ENCODE measurements at places on chromosomes 4 and X.

GRCh38 chr4:48162162-48162561 lies 28.1 kb upstream of the TXK start:
- no peak for DNase-seq

GRCh38 chrX:24168807-24169206 lies 19.3 kb downstream of the ZFX start:
- DNase-seq: no peak

GRCh38 chrX:85930099-85930498 lies 117.3 kb downstream of the CHM start:
- no peak for DNase-seq

- no peak for DNase-seq
These were observed 240.8 kb upstream of the ANXA3 start for GRCh38 chr4:78310740-78311115.

- DNase-seq: no peak
These were observed 28.0 kb downstream of the PRPS2 start for GRCh38 chrX:12819222-12819621.

- no peak for DNase-seq
These were observed 45.3 kb upstream of the DDX3X start for GRCh38 chrX:41288641-41289040.

GRCh38 chr4:148444296-148445070 lies 2.3 kb upstream of the NR3C2 start:
- peak; percentile 29 for DNase-seq

DNA sequence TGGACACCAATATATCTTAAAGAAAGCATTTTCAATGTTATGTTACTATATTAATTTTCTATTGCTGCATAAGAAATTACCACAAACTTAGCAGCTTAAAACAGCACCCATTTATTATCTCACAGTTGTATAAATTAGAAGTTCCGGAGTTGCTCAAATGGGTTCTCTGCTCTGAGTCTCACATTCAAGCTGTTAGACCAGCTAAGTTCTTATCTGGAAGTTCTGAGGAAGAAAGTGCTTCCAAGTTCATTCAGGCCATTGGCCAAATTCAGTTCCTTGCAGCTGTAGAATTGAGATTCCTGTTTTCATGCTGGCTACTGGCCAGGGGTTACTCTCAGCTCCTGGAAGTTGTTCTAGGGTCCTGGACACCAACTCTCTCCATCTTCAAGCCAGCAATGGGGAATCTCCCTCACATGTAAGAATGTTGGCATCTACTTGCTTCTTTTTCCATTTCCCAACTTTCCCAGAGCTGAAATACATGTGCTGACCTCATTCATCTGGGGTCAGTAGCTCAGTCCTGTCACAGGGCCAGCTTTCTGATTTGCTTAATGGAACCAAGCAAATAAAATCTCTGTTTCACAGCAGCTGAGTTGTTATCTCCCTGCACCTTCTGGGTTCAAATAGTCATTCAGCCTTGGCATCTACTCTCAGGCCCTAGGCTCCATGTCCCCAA lies 99.6 kb upstream of the INTU start:
- no peak for DNase-seq

- DNase-seq: no peak
These were observed 122.7 kb downstream of the CBLL2 start for GRCh38 chrX:22395372-22395771.

DNA sequence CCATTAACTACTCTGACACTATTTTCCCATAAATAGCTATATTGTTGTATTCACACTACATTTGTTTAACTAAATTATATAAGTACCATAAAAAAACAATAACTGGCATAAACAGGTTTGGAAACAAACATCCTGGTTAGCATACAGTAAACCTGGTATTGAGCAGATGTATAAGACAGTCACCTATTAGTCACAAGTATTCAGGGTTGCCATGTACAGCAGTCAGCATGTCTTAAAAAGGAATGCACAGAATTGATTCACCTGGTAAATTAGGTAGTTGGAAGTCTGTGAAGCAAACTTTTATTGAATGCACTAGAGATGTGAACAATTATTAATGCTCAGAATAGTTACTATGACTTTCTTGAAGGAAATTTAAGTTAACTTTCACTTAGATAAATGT lies 137.9 kb downstream of the FAM13A start:
- DNase-seq: no peak

- DNase-seq: no peak
These were observed 8.8 kb upstream of the ADH1C start for GRCh38 chr4:99361268-99361898.

- no peak for DNase-seq
These were observed 4.2 kb upstream of the TMSB4X start for GRCh38 chrX:12970691-12971202.

DNA sequence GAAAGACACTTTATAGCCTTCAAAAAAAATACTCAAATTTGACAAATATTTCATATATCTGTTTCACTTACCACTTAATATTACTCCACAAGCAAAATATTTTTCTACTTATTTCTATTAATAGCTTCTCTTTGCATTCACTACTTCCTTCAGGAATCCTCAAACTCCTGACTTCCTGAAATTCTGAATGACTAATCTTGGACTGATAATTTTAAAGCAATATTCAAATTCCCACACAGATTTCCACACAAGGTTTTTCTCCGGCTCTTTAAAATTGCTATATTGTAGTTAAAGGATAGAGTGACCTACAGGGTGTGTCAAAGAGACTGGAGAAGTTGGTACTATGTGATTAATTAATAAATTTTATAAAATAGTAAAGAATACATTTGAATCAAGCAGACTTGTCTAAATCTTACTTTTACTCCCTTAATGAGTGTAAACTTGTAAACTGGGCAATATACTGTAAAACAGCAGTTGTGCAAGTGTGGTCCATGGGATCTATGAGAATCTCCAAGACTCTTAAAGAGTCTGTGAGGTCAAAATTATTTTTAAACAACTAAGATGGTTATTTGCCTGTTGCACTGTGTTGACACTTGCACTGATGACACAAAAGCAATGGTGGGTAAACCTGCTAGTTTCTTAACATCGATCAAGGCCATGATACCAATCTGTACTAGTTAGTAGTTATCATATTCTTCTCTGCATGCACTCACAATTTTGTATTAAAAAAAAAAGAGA lies 44.5 kb downstream of the ANKRD17 start:
- no peak for DNase-seq

- no peak for DNase-seq
These were observed 23.5 kb downstream of the TIGD2 start for GRCh38 chr4:89134775-89135319.

DNA sequence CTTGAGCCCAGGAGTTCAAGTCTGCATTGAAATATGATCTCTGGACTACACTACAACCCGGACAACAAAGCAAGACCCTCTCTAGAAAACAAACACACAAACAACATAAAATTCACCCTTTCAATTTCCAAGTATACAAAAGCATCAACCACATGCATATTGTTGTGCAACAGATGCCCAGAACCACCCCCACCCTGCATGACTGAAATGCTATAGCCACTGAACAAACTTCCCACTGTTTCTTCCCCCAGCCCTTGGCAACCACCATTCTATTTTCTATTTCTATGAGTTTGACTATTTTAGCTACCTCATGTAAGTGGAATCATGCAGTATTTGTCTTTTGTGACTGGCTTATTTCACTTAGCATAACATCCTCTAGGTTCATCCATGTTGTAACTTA lies 14.2 kb upstream of the C4orf51 start:
- no peak for DNase-seq

DNA sequence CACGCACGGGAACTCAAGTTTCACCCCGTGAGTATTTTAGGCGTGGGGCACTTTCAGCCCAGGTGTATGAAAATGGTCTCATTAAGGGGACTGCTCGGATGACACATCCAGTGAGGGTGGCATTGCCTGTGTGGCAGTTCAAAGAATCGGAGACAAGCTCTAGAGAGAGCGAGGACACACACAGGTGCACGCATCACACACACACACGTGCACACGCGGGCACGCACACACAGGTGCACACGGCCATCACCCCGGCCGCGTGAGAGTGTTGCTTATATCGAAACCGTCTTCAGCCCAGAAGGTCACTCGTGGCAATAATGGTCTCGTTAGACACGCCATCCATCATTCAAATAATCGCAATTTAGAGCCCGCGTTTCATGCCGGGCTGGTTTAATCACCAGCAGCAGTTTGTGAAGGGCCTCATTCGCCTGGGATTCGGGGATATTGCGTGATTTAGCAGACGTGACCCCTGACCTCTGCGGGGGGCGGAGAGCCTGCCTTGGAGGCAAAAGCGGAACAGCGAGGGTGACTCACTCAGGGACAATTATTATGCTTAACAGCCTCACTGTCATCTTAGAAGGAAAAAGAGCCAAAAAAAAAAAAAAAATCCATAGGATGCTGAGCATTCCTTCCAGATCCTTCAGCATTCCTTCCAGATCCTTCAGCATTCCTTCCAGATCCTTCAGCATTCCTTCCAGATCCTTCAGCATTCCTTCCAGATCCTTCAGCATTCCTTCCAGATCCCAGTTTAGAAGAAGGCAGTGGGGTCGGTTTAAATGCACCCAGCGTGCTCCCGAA lies 89.4 kb upstream of the PPP2R3B start:
- no peak for DNase-seq

- no peak for DNase-seq
These were observed 42.7 kb upstream of the RASSF6 start for GRCh38 chr4:73662709-73663546.

DNA sequence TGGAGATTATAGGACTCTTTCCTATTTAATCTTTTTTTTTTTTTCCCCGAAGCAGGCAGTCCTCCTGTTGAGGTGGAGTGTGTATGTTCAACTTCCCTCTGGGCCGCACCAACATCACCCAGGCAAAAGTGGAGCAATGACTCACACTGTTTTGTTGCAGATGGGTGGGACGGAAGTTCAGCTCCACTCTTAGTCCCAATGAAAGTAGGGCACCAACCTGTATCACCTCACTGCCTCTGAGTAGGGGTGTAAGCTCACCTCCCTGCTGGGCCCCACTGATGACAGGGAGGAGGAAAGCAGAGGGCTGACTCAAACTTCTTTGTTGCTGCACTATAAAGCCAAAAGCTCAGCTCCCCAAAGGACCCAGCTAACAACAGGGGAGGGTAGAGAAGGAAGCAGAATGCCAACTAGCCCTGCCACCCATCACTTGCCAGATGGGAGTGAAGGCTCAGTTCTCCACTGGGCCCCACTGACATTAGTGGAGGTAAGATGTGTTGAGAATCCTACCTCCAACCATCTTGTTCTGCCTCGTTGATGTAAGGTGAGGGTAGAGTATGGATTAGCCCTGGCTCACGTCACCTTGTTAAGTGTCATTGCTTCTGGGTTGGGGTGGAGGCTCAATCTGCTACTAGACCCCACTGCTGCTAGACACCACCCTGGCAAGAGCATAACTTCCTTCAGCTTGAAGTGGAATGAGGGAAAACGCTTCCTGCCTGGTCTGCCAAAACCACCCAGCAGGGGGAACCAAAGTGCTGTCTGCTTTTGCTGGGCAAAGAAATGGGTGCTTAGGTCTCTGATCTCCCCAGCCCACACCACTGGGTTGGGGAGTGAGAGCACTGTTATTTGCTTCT lies 14.1 kb downstream of the RPS6KA3 start:
- peak; percentile 63 for DNase-seq

GRCh38 chr4:48832571-48832970 lies 1.7 kb downstream of the OCIAD1 start:
- no peak for DNase-seq

DNA sequence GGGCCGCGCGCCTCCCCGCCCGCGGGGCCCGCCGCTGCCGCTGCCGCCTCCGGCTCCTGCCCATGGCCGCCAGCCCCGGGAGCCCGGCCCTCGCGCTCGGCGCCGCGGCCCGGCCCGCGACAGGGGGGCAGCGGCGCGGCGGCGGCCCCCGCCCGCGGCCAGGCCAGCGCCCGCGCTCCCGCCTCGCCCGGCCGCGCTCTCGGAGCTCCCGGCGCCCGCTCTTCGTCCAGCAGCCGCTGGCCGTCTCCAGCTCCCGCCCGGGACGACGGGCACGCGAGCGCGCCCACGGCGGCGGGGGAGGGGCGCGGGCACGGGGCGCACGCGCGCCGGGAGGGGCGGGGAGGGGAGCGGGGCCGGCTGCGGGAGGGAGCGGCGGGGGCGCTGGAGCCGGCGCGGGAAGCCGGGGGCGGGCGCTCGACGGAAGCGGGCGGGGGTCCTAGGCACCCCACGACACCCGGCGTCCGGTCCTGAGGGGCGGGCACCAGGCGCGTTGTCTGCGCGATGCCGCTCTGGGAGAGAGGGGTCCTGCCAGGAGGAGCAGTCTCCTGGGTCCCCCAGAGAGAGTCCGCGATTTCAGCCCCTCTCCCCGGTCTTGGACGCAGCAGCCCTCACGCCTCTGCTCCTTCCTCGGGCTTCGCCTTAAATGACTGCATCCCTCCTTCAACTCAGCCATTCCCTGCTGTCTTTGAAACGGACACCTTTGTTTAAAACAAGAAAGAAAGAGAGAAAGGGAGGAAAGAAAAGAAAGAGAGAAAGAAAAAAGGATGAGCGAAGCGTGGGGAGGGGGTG lies 490 bp upstream of the PDZD4 start:
- no peak for DNase-seq

GRCh38 chrX:132778917-132779316 lies 179.5 kb downstream of the HS6ST2 start:
- DNase-seq: no peak

GRCh38 chr4:38149997-38150671 lies 189.9 kb downstream of the PTTG2 start:
- no peak for DNase-seq

- no peak for DNase-seq
These were observed 88.0 kb downstream of the ARSF start for GRCh38 chrX:3129256-3129655.

DNA sequence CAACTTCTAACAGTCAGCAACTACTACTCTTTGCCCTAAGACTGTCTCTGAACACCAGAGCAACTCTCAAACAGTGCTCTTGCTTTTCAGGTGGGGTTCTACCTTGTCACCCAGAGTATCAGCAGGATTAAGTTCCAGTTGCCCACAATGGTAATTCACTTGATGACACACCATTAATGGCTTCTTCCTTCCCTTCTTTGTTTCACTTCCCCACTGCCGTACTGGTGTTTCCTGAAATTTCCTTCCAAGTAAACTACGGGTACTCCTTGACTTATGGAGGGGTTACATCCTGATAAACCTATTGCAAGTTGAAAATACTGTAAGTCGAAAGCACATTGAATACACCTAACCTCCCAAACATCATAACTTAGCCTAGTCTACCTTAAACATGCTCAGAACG lies 36.6 kb upstream of the PDK3 start:
- DNase-seq: no peak

- DNase-seq: no peak
These were observed 24.2 kb downstream of the HERC3 start for GRCh38 chr4:88616275-88617150.

DNA sequence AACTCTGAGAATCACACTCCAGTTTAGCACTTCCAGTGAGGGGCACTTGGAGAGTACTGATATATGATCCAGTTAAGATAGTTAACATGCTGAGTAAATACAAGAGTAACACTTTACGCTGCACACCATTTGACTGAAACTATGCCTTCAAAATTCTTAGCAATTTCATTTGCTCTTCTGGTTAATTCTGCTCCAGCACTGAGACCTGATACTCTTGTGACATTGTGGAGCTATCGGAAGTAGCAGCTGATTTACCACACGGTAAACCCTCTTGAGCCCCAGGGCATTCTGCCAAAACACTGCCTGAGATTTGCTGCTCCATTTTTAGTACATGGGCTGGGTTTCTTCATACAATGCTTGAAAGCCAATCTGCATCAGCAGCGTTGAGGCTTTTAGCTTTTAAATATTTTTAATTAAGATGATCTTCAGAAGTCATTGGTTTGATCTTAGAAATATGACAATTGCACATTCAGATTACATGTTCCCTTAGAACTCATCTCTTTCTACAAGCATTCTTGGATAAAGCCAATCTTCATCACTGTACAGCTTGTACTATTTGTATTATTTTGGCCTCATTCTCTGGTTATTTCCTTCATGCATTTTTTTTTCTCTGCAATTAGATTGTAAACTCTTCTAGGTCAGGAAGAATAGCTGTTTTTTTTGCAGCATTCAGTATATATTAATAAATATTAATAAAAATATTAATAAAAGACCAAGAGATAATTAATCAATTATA lies 67.8 kb upstream of the ETNPPL start:
- DNase-seq: no peak

Data from activated T-cell treated with anti-CD3 and anti-CD28 coated beads for 1 hour (primary cell).